ENCODE measurements at places on chromosomes 7 and 10.

GRCh38 chr7:22252016-22252415 is 104.9 kb downstream of the RAPGEF5 start:
- DNase-seq = no peak

DNA sequence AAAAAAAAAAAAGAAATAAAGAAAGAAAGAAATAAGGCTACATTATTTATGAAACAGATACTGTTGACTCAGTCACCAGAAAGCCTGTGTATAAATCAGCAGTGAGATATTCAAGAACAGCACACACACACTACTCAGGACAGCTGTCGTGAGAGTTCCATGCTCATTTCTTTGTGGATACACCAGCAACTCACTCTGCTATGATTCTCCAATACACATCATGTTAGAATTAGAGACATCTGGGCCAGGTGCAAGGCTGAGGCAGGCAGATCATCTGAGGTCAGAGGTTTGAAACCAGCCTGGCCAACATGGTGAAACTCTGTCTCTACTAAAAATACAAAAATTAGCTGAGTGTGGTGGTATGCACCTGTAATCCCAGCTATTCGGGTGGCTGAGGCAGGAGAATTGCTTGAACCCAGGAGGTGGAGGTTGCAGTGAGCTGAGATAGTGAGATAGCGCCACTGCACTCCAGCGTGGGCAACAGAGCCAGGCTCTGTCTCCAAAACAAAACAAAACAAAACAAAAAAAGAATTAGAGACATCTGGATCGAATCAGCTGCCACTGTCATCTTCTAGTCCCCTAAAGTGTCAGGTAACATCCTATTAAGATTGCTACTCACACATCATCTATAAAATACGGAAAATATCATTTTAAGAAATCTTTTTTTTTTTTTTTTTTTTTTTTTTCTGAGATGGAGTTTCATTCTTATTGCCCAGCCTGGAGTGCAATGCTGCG is 11.2 kb upstream of the NUPR2 start:
- no peak for DNase-seq

- DNase-seq = no peak
These were observed 2.4 kb downstream of the MIOS start for GRCh38 chr7:7569081-7569527.

DNA sequence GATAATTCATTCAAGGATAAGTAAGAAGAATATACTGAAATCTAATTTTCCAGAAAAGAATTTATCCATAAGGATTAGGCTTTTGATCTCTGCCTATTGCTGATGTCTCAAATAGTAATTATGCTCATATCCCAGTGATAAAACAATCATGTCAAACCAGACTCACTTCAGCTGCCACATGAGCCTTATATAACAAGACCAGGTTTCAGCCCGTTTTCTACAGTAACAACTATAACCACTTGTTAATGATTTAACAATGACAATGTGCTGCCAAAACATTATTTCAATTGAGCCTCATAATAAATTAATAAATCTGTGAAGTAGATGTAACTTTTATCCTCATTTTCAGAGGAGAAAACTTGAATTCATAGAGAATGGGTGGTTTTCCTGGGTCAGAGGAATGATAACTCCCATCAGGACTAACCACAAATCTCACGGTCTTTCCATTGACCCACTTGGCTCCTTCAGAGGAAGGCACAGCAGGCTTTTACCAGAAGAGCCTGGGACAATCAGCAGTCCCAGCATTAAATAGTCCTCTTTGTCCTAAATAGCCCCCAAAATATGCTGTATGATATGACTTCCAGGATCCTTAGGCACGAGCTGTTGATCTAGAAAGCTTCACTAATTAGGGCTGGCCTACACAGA is 42.5 kb upstream of the SLIT1 start:
- DNase-seq = no peak

GRCh38 chr7:96179837-96180236 is 142.1 kb downstream of the SLC25A13 start:
- no peak for DNase-seq

DNA sequence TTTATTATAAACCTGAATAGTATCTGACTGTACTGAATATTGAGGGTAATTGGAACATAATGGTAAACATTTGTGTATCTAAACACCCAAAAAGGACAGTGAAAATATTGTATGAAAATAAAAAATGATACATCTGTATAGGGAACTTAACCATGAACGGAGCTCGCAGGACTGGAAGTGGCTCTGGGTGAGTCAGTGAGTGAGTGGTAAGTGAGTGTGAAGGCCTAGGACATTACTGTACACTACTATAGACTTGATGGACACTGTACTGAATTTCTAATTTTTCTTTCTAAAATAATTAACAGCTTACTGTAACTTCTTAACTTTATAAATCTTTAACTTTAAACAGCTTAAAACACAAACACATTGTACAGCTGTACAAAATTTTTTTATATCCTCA is 454.5 kb upstream of the FZD8 start:
- no peak for DNase-seq

DNA sequence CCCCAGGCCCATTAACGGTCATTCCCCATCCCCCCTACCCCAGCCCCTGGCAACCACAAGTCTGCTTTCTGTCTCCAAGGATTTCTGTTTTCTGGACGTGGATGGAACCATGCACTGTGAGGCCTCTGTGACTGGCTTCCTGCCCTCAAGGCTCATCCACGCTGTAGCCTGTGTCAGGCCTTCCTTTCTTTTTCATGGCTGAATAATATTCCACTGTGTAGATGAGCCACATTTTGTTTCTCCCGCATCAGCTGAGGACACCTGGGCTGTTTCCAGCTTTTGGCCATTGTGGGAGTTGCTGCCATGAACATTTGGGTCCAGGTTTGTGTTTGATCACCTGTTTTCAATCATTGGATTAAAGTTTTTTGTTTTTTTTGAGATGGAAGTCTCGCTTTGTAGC is 50.0 kb downstream of the UNCX start:
- no peak for DNase-seq

DNA sequence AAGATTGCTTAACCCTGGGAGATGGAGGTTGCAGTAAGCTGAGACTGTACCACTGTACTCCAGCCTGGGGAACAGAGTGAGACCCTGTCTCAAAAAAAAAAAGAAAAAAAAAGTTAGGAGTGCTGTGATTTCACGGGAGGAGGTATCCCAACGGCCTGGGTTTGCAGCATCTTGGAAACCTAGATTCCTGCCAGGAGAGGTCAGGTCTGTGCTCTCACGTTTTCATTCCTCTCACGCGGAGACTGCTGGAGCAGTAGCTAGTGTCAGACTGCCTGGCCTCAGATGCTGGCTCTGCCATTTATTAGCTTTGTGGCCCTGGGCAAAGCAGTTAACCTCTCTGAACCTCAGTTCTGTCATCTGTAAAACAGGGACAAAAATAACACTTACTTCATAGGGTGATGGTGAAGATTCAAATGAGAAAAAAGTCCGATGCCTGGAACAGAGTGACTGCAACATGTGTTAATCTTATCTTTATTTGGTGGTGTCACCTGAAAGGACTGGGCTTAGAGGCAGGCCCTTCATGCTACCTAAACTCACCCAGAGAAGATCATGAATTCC is 94.9 kb downstream of the GAD2 start:
- DNase-seq = peak; percentile 70

DNA sequence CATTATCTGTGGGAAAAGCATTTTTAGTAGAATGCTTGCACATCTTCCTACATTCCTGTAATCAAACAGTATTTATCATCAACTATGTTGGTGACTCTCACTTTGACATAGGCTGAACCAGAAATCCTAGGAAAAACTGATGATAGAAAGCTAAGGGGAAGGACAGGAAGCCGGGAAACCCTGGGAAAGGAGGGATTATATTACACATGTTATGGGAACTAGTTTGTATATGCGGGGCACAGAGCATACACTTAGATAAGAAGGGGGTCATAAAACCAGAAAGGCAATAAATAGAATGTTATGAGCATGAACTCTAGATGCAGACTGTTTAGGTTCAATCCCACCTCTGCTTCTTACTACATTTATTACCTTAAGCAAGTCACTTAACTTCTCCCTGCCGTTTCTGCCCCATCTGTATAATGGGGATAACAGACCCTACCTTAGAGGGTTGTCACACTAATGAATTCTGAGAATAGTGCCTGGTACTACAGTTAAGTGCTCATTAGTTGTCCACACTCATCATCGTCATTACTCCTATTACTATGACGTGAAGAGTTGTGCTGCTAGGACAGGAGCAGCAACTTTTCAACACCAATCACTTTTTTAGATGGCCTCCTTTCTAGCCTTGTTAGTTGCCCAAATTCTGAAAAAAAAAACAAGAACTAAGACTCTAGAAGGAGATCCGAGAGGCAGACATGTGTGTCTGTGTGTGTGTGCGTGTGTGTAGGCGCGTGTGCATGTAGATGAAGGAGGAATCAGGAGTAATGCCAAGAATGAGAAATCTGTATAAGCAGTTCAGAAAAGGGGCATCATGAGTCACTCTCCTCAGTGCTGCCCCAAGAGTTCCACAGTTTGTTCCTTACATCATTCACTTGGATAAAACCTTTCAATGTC is 52.2 kb downstream of the KMT2C start:
- no peak for DNase-seq

Measured in iPS-NIHi11 (cell line).